ENCODE measurements at places on chromosomes 11 and 22. TPM values are rescaled to one million over a fixed set of nuclear protein-coding genes. Genes with fewer than 3 reads are reported as not detected.

The TBX10 gene
- 0.15 TPM for total RNA-seq

The DEPDC7 gene
- total RNA-seq: 26.1 TPM

The ASPHD2 gene
- total RNA-seq: 0.13 TPM

The PIH1D2 gene
- 0.91 TPM for total RNA-seq

The GRAP2 gene
- 0.55 TPM for total RNA-seq

The IGLL5 gene
- total RNA-seq: 1.2 TPM

The RAB36 gene
- 0.38 TPM for total RNA-seq

The CASTOR1 gene
- total RNA-seq: 9.7 TPM

The LMF2 gene
- 50.2 TPM for total RNA-seq

The CASP5 gene
- total RNA-seq: not detected

The TSPAN32 gene
- 0.35 TPM for total RNA-seq

The IGLL1 gene
- not detected for total RNA-seq

The CCT8L2 gene
- not detected for total RNA-seq

The TENM4 gene
- 0.08 TPM for total RNA-seq

The RANGAP1 gene
- total RNA-seq: 34.7 TPM

The MOV10L1 gene
- not detected for total RNA-seq

The ZFTA gene
- 14.8 TPM for total RNA-seq

All from left lobe of liver (tissue), 2 donors.